CD4-positive, alpha-beta memory T cell (primary cell): ENCODE measurements at places on chromosomes 11 and 22.

- no peak for DNase-seq
These were observed 189.3 kb downstream of the DBX1 start for GRCh38 chr11:19970944-19971343.

DNA sequence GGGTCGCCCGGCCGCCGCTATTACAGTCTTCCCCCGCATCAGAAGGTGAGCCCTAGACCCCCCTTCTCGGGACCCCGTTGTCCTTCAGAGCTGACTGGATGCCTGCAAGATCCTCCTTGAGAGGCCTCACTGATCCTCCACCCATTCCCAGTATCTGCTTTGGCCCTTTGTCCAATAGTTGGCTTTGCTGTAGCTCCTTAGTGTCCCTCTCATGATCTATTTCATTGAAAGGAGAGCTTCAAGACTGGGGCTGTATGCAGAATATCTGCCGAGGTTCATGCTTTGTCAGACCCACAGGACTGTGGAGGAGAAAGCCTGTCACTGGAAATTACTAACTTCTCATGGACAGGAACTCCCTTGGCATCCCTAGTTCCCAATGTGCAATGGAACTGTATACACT lies 499 bp downstream of the DLAT start:
- DNase-seq: no peak

DNA sequence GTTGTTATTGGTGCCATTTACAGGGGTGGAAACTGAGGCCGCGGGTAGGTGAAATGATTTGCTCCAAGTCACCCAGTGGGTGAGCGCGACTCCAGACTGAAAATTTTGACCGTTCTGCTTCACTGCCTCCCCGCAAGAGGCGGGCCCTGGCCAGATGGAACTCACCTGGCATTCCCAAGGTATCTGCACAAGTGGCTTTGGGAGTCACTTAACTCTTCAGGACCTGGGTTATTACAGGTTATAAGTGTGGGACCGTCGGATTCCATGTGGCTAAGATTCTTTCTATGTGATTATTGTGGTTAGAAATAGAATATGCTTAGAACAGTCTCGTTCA lies 598 bp downstream of the CABIN1 start:
- DNase-seq: no peak

DNA sequence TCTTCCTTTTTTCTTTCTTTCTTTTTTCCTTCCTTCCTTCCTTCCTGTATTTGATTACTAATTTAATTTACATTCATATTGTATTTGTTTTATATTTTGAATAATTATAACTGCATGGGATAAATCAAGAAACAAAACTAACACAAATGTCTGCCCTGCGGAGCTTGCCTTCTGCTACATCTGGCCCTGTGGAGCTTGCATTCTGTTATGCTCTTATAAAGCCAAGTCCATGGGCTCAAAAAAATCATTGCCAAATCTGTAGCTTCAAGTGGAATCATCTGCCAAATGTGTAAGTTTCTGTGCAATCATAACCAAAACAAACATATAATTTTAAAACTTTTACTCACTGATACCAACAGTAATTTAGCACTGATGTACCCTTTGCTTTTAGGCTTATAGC lies 8.0 kb upstream of the OR52J3 start:
- no peak for DNase-seq

GRCh38 chr22:31503211-31503964 lies 7.1 kb downstream of the SFI1 start:
- DNase-seq: no peak
